ENCODE measurements at places on chromosomes 6 and 20.

DNA sequence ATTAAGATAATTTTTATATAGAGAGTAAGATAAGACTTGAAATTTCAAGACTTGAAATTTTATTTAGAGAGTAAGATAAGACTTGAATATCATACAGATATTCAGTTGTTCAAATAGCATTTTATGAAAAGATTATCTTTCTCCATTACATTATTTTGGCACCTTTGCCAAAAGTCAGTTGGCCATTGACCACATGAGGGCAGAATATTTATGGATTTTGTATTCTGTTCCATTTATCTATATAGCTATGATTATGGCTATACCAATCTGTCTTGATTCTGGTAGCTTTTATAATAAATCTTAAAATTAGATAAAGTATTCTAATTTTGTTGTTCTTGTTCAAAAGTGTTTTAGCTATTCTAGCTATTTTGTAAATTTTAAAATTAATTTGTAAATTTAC lies 537.9 kb upstream of the GJE1 start:
- DNase-seq: no peak

- no peak for DNase-seq
These were observed 76.3 kb upstream of the TGM3 start for GRCh38 chr20:2219481-2220006.

DNA sequence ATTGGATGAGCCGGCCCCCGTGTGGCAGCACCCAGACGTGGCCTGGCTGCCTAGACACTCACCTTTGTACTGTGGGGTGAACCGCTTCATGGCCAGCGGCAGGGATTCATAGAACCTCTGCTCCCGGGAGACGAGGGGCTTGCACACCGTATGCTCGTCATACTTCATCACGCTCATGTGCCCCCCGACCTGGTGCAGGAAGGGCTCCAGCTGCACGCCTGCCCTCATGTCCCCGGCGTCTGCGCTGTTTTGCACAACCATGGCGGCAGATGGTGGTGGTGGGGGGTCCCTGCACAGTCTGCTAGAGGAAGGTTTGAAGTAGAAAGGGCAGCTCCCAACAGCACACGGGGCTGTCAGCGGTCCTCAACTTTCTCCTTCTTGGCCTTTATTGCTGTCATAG lies 11.5 kb downstream of the IP6K3 start:
- DNase-seq: no peak

DNA sequence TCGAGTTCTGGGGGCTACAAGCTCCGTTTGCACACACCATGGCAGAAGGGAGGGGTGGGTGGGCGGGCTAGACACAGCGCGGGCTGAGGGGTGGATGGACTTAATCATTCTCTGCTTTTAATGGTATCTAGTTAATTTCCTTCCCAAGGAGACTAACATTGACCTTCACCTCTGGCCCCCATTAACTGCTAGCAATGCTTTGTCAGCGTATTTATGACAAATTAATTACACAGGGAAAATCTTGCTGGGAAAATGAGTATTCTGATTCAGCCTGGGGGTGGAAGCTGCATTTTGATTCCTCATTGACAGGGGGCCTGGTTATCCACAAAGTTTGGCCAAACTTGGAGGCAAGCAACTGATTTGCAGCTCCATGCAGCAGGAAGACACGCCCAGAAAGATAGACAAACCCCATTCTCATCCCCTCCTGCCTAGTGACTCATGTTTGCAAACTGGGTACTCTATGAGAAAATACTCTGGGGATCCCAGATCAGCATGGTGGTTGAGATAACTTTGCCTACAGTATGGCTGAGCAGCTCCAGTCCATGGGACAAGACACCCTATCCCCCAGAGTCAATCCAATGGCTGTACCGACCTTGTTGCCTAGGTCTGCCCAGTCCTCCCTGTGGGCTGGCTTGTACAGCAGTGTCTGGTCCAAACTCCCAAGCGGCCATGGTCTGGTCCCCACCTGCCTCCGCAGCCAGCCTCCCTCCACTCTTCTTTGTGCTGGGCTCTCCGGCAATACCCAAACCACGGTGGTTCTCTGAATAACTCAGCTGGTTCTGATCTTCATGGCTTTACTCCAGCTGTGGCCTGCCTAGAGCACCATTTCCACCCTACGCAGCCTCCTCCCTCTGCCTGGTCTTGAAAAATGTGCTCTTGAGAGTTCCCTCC lies 19.7 kb downstream of the ZBP1 start:
- no peak for DNase-seq

DNA sequence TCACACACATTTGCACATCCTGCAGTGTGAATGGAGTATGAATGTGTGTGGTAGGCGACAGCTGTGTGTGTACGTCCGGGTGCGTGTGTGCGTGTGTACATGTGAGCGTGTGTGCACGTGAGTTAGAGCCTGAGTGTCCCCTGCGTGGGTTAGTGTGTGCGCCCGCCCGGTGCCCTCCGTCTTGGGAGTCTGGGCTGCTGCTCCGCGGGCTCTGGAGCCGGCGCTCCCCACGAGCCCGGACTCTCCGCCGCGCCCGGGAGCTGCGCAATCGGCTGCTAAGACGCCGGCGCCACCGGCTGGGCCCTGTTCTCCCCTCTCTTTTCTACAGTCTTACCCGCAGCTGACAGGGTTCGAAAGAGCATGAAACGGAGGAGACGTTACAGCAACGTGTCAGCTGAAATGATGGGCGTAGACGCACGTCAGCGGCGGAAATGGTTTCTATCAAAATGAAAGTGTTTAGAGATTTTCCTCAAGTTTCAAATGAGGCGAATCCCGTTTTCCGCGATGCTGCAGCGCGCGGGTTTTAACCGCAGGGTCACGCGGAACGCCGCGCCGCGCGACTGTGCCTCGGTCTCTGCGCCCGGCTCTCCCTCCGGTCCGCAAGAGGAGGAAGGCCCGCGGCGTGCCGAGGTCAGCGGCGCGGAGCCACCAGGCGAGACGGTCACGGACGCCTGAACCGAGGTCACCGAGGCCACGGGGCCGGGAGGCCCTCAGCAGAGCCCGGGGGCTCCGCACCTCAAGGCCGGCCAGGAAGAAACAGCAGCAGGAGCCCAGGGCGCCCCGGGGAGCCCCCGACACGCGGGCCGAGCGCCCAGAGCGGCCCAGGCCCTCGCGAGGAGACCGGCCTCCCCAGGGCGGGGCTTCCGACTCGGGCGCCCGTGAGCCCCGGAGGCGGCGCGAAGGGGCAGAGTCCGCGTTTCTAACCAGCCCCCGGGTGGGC lies 95.3 kb upstream of the BHLHE23 start:
- peak; percentile 46 for DNase-seq

- DNase-seq: no peak
These were observed 489.2 kb downstream of the DHX35 start for GRCh38 chr20:39451386-39451785.

- DNase-seq: no peak
These were observed 1.2 kb downstream of the LMBRD1 start for GRCh38 chr6:69795469-69796072.

DNA sequence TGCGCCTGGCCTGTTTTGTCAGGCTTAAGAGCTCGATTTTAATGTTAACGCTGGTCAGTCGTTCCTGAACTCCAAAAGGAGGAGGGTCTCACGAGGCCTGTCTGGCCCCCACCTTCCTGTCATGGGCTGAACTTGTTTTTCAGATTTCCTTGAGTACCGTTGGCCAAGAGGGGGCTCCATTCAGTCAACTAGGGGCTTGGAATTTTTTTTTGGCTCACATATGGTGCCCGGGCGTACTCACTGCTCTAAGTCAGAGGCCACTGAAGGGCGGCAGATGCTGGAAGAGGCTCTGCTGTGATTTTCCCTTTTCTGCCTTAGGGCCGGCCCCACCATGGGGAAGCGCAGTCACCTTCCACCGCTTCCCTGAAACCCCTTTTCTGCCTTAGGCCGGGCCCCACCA lies 6.9 kb upstream of the BIRC7 start:
- DNase-seq: no peak

- DNase-seq: no peak
These were observed 306.8 kb downstream of the FOXC1 start for GRCh38 chr6:1916334-1917070.

GRCh38 chr6:26249957-26250697 lies 114.9 kb upstream of the BTN3A2 start:
- DNase-seq: peak; percentile 85

DNA sequence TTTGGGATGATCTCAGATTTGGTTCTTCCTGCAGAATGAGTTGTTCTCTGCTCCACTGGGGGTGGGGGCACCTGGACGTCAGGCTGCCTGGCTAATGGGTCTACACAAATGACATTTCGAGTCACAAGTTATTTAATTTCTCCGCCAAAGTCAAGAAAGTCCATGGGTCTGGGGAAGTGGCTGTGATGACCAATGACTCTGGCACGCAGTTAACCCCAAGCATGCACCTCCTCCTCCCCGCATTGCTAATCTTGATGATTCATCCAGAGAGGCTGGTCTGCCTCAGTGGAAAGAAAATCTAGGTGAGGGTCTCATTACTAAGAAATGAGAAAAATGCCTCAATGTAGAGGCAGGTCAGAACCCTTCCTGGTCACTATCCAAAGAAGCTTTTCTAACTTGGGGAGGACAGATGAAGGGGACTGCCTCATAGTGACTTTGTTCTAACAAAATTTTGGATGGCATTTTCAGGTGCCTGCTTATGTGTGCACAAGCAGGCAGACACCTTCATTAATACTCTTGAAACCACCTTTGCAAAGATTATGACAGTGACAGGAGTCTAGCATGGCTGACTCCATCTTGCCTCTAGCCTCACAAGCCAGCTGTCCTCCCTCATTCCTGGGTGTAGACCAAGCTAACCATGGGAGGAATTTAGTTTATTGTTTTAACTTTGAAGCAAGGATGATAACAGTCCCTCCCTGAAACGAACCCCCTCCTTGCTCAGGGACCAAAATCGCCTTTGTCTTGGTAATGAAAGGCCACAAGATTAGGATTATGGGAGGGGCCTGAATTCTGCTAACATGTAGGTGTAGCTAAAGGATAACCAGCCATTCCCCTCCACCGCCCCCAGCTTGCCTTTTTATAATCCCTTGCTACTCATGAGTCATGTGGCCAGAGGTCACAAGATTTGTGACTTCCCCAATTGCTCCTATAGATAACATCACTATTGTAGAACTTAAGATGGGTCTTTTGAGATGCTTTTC lies 98.6 kb upstream of the MRPS10 start:
- DNase-seq: no peak

DNA sequence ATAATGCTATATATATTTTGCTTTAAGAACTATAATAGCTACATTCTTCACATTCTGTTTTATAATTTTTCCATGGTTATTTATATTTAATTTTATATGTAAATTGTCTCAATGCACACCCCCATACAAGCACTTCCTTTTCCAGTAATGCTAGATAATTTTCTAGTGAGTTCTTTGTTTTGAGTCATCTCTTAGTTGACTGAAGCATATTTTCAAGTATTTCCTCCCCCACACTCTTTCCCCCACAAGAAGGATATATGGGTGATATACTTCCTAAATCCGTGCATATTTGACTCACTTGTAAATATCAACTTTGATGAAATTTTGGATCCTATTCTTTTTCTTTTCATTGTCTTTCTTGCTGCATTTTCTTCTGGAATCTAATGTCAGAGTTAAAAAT lies 82.1 kb upstream of the SRSF6 start:
- DNase-seq: no peak

GRCh38 chr6:140893432-140893831 lies 1239.3 kb upstream of the GJE1 start:
- DNase-seq: no peak

DNA sequence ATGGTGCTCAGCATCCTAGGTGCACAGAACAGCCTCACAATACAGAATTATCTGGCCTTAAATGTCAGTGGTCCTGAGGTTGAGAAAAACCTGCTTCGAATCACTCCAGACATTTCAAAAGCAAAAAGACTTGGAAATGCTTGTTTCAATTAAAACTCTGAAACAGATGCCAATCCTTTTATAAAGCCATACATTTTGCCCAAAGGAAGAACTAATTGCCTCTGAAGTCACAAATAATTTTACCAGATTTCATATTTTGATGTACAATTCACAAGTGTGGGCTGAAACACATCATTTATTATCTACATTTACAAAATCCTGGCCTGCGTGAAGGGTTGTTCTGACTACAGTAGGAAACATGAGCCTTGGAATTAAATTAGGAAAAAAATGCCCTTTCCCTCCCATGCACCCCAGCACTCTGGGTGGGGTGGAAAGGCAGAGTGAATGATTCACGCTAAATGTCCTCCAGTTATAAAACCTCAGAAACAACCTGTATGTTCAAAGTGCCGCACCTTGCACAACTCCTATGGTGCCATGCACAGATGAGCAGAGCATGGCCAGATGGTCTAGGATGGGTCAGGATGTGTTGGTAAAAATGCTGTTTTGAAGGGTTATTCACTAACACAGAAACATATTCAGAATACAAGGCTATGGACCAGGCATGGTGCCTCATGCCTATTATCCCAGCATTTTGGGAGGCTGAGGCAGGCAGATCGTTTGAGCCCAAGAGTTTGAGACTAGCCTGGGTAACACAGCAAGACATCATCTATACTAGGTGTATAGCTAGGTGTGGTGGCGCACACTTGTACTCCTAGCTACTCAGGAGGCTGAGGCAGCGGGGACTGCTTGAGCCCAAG lies 87.0 kb downstream of the ZMYND8 start:
- no peak for DNase-seq

DNA sequence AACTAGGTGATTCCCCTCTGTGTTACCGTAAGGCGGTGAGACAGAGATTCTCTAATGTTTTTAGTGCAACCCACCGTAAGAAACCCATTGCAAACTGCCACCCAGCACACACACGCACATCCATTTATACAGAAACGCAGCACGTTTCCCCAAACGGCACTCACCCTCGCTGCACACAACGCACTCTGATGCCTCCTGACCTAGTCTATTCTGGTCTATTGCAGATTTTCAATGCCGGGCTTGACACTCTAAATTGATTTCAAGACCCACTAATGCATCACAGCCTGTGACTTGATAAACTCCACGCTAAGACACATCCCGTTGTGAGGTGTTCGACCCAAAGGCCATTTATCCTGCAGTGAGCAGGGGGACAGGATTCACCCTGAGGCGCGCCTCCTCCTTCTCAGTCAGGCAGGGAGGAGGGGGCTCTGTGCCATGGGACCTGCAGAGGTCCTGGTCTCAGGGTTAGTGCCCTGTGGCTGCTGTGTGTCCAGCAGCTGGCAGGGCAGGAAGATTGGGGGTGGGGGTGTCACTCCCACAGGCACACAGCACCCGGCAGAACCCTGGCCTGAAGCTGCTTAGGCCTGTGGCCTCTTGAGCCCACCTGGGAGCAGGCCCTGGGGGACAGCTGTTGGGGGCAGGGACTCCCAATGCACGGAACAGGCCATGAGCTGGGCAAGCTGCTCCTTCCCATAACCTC lies 335.6 kb downstream of the PREX1 start:
- no peak for DNase-seq

GRCh38 chr6:96060249-96060648 lies 44.5 kb downstream of the FUT9 start:
- no peak for DNase-seq
